ENCODE measurements at places on chromosomes 2 and 18.

- no peak for DNase-seq
Observed at GRCh38 chr2:32192418-32192817, 26.8 kb downstream of the SLC30A6 start.

- DNase-seq = no peak
Observed at GRCh38 chr2:63064197-63064596, 13.6 kb downstream of the OTX1 start.

- no peak for DNase-seq
Observed at GRCh38 chr2:238291550-238292281, 3.3 kb upstream of the PER2 start.

- DNase-seq = no peak
Observed at GRCh38 chr18:44107187-44107586, 573.5 kb upstream of the SETBP1 start.

DNA sequence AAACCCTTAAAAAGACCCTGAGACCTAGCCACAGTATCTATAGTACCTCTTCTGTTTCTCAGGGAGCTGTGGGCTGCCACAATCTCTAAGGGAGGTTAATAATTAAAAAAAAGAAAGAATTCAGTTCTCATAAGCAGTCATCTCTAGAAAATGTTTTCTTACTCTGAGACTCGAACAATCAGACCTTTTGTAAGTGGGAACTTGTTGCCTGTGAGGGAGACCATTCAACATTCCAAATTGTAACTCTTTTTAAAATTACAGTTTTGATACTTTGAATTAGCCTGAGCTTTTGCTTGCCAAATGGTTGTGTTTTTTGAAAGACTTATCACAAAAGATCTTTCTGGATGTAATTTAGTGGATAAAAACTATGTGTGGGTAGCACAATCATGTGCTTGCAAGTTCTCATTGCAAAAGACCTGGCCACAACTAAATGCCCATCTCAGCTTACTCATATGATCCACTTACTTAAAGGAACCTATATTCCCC is 33.3 kb downstream of the IL1R2 start:
- no peak for DNase-seq

DNA sequence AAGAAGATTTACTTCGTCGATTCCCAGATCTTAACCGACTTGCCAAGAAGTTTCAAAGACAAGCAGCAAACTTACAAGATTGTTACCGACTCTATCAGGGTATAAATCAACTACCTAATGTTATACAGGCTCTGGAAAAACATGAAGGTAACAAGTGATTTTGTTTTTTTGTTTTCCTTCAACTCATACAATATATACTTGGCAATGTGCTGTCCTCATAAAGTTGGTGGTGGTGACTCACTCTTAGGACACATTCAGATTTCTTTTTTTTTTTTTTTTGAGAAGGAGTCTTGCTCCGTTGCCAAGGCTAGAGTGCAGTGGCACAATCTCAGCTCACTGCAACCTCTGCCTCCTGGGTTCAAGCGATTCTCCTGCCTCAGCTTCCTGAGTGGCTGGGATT is 26.8 kb downstream of the MSH2 start:
- no peak for DNase-seq

- DNase-seq = no peak
Observed at GRCh38 chr2:98948956-98949739, 13.1 kb upstream of the CRACDL start.

DNA sequence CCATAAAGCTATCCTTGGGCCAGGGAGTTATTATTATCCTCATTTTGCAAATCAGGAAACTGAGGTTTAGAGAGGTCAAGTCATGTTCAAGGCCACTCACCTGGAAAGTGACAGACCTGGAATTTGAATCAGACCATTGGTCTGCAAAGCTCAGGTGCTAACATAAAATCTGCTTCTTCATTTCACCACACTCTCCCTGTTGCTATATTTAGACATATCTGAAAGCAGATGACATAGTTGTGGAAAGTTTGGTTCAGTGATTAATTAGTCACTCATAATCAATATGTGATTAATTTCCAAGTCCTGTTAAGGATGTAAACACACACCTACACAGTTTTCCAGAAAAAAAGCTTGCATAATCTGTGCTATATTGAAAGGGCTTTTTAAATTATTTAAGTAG is 57.4 kb downstream of the LINC00305 start:
- DNase-seq = no peak
